AG08395 (cell line): ENCODE measurements at places on chromosomes 11 and 22.

- no peak for DNase-seq
Observed at GRCh38 chr11:8207080-8208000, 38.5 kb upstream of the RIC3 start.

DNA sequence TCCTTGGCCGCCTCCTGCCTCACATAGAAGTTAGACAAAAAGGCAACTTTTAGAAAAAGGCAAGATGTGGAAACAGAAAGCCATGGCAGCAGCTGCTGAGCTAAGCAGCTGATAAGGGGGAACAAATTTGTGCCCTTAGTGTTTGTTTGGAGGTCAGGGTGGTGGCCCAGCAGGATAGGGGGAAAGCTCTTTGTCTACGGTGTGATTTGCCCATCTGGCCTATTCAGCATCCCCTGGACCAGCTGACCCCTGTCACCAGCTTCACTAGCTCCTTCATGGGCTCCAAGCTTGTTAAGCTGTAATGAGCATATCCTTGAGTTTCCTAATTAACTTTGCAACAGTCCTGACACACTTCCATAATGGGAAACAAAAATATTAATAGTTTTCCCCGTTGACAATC lies 5.9 kb upstream of the ME3 start:
- DNase-seq: no peak

GRCh38 chr22:49929211-49929979 lies 11.0 kb downstream of the CRELD2 start:
- peak; percentile 79 for DNase-seq

GRCh38 chr11:84884836-84885235 lies 742.3 kb downstream of the DLG2 start:
- no peak for DNase-seq

DNA sequence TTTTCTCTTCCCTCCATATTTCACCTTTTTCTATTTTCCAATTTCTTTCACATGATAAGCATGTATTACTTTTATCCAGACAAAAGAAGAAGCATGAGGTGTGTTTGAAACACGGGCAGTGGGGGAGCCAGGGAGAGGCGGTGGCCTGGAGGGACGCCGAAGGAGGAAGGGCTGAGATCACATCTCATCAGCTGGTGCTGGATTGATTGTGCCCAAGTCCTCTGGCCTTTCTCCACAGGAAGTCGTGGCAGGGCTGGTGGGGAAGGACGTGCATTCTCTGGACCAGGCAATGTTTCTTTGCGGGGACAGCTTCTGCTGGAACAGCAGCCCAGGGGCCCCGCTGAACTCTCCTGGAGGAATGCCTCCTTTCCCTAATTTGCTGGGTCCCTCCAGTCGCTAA lies 82.9 kb downstream of the MIAT start:
- no peak for DNase-seq

- DNase-seq: no peak
Observed at GRCh38 chr11:74948546-74948897, 369 bp downstream of the XRRA1 start.

GRCh38 chr11:126601136-126601535 lies 245.7 kb downstream of the ST3GAL4 start:
- no peak for DNase-seq

DNA sequence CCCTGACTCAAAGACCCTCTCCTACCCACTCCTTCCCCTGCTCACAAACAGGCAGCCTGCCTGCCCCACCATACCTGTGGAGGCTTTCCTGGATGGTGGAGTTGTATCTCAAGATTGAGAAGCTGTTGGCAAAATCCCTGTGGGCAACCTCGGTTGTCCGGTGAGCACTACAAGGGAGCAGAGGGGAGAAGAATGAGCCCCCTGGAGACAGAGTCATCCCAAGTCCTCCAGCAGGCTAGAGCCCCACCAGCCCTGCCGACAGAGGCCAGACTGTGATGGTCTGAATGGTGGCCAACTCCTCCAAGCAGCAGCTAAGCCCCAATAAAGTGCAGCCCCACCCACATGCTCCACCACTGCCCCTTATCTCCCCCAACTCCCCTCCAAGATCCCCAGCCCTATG lies 17.5 kb downstream of the TMPRSS13 start:
- no peak for DNase-seq

GRCh38 chr11:128472128-128473089 lies 114.9 kb downstream of the ETS1 start:
- peak; percentile 46 for DNase-seq

- no peak for DNase-seq
Observed at GRCh38 chr11:78572394-78572793, 2.3 kb downstream of the NARS2 start.

DNA sequence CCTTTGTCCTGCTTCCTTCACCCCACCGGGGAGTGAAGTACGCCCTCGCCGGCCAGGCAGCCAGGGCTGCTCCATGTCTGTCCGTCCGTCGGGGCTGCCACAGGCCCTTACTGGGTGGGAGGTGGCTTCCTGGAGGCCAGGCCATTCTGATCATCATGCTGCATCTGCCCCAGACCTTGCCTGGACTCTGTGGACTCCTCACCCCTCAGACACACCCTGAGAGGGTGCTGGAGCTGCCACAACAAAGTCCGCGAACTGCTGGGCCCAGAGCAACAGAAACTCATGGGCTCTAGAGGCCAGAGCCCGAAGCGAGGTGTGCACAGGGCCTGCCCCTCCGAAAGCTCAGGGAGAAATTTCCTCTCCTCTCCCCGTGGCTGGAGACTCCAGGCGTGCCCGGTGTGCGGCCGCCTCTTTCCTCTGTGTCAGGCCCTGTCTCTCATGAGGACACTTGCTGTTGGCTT lies 124.2 kb downstream of the KCNQ1OT1 start:
- DNase-seq: no peak

DNA sequence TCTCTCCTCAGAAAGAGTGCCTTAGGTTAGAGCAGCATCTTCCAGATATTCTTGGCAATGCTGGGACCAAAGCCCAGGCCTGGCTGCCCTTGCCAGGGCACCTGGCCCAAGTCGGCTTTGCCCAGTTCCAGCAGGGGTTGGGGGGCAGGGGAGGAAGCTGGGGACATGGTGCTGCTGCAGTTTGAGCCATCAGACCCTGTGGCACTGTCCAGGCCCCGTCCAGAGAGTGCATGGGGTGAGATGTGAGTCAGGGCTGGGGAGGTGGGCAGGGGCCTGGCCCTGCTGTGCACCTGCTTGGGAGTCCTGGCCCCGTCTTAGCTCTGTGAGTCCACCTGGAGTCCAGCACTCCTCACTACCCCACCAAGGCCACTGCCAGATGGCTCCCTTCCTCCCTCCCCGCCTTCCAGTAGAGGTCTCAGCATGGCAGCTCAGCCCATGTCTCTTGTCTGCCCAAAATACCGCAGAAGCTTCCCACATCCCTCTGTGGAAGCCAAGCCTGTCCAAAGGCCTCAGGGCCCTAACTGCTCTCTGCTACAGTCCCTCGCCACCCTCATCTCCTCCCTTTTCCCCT lies 16.6 kb downstream of the DERL3 start:
- DNase-seq: no peak

DNA sequence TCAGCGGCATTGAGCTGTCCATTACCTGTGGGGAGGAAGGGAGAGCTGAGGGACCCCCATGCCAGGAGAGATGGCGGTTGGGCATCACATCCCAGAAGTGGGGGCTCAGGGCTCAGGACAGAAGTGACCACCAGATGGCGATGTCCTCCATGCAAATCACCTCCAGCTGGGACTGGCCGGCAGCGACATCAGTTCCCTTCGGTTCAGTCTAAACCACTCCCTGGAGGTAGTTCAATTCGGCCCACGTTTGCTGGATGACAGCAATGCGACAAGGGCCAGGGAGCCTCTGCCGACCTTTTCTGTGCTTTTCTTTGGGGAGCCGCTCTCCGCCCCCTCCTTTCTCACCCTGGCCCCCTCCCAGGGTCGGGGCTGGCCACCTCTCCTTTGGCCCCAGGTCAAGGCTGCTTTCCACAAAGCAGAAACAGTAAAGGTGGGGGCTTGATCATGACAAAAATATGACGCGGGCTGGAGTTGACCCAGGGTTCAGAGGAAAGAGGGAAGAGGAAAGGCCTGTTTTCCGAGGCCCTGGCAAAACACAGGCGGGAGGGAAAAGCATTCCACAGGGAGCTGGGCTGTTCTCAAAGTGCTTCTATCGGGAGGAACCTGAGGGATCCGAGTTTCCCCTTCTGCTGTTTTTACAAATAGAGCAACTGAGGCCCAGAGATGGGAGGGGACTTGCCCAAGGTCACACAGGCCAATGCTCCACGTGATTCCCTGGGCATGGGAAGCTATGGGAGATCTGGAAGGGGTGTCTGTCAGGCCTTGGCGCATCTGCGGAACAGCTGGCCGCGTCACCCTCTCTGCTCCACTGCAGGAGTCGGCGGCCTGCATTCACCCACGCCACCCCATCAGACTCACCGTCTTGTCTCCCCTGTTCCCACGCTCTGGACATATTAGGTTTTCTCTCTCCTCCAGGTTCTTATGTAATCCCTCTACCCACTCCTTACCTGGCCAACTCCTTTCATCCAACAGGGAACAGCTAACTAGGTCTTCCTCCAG lies 54.7 kb downstream of the FBXO7 start:
- DNase-seq: peak; percentile 87

DNA sequence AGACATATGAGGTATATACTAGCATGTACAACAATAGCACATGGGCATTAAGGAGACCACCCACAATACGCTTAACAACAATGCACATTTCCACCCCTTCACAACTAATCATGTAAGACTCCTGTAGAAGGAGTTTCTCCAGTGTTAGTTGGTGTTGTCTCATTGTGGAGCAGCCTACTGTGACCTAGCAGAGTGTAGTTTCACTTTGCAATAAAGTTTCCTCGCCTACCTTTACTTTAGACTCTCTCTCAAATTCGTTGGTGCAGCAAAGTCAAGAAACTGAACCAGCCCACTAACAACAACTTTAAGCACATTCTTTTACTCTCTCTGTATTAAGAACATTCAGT lies 863.6 kb downstream of the FAM181B start:
- no peak for DNase-seq

DNA sequence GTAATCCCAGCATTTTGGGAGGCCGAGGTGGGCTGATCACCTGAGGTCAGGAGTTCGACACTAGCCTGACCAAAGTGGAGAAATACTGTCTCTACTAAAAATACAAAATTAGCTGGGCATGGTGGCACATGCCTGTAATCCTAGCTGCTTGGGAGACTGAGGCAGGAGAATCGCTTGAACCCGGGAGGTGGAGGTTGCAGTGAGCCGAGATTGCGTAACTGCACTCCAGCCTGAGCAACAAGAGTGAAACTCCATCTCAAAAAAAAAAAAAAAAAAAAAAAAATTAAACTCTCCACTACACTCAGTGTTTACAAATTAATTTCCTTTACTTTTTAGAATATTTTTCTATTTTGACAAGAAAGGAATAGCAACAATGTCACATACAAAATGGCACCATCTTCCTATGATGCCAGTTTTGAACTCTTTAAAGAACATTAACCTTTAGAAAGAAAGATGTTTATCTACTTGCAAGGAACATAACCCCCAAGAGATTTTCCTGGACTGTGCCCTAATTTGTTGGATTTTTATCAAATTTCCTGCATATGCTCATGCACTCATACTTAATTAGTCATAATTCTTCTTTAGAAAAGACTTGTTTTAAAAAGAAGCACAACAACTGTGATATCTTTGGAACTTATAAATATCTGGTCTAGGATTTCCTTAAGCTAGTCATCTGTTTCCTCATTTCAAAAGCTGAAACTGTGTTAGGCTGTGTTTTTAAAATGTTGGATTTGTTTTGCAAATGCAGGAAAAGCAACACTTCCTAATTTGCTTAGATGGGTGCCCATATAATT lies 22.6 kb upstream of the HIPK3 start:
- DNase-seq: no peak

- peak; percentile 67 for DNase-seq
Observed at GRCh38 chr11:96055706-96056387, 131.9 kb upstream of the MTMR2 start.

DNA sequence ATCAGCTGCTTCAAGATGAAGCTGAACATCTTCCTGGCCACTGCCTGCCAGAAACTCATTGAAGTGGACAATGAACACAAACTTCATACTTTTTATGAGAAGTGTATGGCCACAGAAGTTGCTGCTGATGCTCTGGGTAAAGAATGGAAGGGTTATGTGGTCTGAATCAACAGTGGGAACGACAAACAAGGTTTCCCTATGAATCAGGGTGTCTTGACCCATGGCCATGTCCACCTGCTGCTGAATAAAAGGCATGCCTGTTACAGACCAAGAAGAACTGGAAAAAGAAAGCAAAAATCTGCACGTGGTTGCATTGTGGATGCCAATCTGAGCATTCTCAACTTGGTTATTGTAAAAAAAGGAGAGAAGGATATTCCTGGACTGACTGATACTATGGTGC lies 22.2 kb upstream of the BIRC3 start:
- no peak for DNase-seq

- DNase-seq: peak; percentile 81
Observed at GRCh38 chr11:46210133-46210636, 67.3 kb upstream of the CREB3L1 start.

- DNase-seq: no peak
Observed at GRCh38 chr22:21887841-21888240, 20.4 kb upstream of the MAPK1 start.

- DNase-seq: peak; percentile 67
Observed at GRCh38 chr11:120208777-120209176, 2.1 kb upstream of the OAF start.

DNA sequence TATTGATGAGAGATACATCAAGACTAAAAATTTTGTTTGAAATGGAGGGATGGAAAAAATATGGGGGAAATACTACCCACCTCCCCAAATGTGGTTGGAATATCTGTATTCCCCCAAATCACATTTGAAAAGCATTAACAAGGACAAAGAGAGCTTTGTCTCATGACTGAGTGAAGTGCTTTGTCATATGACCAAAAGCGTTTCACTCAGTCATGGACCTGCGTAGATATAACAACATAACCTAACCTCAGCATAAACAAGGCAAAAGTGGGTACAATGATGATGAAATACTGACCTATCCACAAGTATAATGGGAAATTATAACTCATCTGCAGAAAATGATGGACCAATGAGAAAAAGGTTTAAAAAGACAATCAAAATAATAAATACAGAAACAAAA lies 418.3 kb downstream of the TBC1D22A start:
- DNase-seq: no peak

DNA sequence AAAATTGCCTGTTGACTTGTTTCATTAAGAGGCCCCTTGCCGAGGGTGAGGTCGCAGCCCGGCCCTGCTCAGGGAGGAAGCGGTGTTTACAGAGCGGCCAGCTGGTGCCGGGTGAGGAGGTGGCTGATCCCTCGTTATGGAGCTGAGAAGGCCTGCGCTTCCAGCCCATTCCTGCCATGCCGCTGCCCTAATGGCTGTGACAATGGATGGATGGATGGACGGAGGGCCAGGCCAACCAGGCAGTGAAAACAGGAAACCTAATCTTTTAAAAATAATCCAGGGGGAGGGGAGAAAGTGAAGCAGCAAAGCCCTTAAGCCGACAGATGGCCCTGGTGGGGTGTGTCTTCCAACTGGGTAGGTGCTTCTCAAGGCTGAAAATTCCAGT lies 38.5 kb downstream of the BCR start:
- no peak for DNase-seq

DNA sequence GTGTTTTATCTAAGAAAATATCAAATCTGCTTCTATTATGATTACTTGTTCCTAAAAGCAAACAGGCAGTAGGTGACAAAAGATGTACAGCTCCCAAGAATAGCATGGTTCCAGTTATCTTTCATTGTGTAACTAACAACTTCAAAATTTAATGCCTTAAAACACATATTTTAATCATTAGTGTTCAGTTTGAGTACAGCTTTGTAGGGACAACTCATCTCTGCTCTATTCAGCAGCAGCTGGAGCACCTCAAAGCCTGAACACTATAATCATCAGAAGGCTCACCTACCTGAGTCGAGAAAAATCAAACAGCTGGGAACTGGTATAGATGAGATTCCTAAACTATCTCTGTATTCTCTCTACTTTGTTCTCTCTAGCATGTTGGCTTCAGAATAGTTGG lies 24.3 kb upstream of the OR5B12 start:
- no peak for DNase-seq

GRCh38 chr22:30609260-30610185 lies 2.5 kb downstream of the TCN2 start:
- DNase-seq: peak; percentile 94
